ENCODE measurements at places on chromosomes 11 and 22. TPM values are rescaled to one million over a fixed set of nuclear protein-coding genes. Genes with fewer than 3 reads are reported as not detected.

DNA sequence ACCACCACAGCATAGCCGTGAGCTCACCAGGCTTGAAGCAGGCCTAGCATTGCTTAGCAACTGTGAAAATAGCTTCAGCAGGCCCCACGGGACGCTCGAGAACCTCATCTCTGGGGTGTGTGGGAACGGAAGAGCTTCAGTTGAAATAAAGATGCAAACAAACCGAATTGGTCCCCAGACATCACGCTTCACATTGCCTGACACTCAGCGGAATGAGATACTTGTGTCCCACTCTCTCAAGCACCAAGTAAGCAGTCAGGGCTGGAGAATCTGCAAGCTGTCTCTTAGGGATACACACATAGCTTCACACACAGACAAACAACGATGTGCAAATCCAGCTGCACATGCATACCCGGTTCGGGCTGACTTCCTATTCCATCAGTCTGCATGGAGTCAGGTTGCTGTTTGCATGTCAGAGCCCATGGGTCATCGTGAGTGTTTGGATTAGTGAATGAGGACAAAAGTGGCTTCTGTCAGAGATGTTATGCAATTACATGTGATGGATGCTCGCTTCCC, 205.7 kb downstream of the SNX19 start:
- no peak for DNase-seq

- DNase-seq: no peak
These were observed 11.7 kb upstream of the HTATIP2 start for GRCh38 chr11:20351751-20352262.

DNA sequence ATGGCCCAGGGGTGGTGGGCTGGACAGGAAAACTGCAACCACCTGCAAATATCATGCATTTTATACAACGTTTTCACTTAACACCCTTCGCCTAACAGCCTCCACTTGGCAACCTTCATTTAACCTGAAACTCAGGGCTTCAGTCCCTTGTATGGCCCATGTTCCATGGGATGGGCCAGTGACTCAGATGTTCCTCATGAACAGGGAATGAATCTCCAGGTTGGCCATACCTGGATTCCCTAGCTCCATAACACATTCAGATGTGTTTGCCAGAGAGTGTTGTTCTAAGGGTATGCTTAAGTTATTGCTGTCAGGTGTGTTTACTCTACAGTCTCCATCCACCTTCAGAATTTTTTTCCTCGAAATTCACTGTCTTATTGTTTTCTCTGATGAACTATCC, 316.9 kb downstream of the JRKL start:
- peak; percentile 12 for DNase-seq

DNA sequence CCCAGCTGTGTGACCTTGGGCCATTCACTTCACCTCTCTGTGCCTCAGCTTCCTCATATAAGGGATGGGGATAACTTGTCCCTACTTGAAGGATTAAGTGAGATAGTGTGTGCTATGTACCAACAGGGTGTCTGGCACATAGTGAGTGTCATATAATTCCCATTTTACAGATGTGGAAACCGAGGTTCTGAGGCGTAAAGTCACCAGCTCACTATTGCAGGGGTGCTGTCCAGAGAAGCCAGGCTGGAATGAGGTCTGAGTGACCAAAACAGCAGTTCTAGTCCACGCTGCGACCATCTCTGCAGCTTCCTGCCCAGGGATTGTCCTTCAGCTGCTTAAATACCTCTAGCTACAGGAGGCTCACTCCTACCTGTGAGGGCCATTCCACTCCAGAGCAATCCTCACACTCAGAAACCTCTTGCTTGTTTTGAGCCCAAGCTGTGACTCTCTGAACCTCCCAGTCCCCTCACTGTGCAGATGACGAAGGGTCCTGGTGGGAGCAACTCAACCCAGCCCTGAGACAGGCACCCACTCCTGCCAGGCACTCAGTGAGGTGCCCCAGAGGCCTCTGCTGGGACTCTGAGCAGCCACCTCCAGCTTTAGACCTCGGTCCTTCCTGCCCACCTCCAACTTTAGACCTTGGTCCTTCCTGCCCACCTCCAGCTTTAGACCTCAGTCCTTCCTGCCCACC, 5.8 kb downstream of the MB start:
- no peak for DNase-seq

Gene ANO5
- total RNA-seq: not detected

Gene CBLIF
- not detected for total RNA-seq

DNA sequence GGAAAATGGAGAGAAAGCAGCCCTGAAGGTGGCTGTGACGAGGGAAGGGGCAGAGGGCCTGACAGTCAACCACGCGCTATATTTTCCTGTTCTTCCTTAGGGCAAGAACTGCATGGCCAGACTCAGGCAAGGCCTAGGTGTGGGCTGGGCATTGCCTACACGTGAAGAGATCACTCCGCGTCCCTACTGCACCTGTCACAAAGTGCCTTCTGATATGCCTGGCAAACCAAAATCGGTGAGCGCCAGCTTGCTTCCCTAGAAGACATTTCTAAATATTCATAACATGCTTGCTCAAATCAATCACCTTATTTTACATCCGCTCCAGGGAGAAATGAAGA, 6.3 kb downstream of the TMEM121B start:
- no peak for DNase-seq

- DNase-seq: no peak
These were observed 15.5 kb downstream of the OTUB1 start for GRCh38 chr11:64001484-64002420.

- DNase-seq: no peak
These were observed 4.8 kb downstream of the LIF start for GRCh38 chr22:30241576-30242371.

- DNase-seq: peak; percentile 82
These were observed at the start of gene IFITM1 for GRCh38 chr11:313787-314553. Gene IFITM1, plus strand, starts transcription at chr11:314040. Its CDS starts 131 bp downstream, at chr11:314171.

DNA sequence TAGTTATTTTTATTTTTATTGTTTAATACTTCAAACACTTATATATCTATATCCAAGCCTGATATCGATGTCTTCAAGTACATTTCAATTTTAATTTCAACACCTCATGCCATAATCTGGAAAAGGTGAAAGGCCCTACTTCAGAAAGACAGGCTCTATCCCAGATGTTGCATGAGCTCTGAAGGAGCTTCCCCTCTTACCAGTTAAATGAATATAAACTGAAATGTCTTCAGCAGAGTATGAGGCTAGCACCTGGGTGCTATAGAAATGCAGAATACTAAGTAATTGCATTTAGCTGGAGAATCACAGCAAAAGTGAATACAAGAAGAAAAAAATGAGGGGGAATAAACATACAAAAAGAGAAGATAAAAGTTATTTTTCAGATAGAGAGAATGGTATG, 11.5 kb upstream of the GRIA4 start:
- no peak for DNase-seq

Gene BARX2
- total RNA-seq: 0.65 TPM

Gene RGL4
- total RNA-seq: not detected

- no peak for DNase-seq
These were observed 219.6 kb upstream of the SESN3 start for GRCh38 chr11:95450547-95451123.
